ENCODE measurements at places on chromosomes 12 and 14. TPM values are rescaled to one million over a fixed set of nuclear protein-coding genes. Genes with fewer than 3 reads are reported as not detected.

GRCh38 chr12:102964872-102965271, 7.4 kb downstream of the ASCL1 start:
- DNase-seq: no peak

DNA sequence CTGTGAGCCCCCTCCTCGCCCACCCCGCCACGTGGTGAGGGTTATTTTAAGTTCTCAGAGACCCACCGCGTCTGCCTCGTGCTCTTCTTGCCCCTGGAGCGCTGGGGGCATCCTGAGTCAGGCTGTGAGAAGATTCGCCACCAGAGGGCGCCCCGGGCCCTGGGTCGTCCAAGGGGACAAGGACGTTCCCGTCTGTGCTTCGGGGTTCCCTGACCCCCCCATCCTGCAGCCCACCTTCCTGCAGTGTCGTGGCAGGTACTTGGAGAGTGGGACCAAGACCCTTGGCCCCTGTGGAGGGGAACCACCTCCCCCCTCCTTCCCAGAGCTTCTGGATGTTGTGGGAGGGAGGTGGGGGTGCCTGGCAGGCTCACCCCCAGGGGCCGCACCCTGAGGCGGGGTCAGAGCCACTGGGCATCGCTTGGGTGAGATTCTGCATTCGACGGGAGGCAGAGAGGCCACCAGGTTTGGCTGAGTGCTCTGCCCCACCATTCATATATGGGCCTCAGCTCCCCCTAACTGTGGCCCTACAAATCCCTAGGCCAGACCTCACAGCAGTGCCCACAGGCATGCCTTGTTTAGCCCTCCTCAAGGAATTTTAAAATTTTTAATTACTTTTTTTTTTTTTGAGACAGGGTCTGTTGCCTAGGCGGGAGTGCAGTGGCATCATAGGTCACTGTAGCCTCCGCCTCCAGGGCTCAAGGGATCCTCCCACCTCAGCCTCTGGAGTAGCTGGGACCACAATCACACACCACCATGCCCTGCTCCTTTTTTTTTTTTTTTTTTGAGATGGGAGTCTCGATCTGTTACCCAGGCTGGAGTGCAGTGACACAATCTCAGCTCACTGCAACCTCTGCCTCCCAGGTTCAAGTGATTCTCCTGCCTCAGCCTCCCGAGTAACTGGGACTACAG, 17.0 kb downstream of the RHOF start:
- DNase-seq: peak; percentile 57

GRCh38 chr12:7989827-7990491, 42.6 kb upstream of the FOXJ2 start:
- DNase-seq: no peak

DNA sequence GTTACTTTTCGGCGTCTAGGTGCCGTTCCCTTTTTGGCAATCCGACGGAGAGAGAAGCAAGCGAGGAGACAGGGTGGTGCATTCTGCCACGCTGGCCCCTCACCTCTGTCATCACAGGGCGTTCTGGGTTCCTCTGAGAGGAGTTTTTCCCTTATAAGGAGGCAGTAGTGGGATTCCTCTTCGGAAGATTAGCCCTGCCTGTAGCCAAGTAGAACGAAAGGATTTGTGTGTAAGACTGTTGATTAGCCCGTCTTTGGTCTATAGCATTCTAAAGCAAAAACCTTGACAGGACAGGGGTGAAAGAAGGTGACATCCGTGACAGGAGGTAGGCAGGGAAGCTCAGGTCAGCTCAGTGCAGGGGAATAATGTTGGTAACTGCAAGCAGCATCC, 9.1 kb upstream of the NEMF start:
- DNase-seq: peak; percentile 84

DNA sequence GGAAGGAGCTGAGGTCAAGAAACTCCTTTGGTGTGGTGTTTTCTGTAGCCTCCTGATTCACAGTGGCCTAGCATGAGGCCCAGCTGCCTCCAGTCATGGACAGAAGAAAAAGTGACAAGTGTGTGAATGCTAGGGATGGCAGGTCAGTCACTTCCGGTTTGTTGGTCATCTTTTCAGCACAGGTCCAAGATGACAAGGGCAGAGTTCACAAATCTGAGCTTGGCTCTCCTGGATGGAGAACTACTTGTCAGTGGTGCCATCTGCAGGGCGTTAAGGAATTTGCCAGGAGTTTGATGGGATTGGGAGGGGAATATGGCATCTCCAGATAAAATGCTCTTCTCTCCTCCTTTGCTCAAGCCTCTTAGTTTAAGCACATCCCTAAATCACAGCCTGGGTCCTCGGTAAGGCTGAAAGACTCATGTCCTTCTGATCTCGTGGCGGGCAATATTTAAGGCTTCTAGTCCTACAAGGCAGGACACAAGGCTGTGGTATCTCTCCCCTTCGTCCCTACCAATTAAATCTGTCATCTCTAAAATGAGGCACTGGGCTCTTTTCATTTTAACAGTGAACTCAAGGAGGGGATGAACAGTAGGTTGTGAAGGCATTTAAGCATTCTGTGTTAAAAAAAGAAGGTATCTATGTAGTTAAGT, 10.0 kb downstream of the TUBA1B start:
- peak; percentile 78 for DNase-seq

DNA sequence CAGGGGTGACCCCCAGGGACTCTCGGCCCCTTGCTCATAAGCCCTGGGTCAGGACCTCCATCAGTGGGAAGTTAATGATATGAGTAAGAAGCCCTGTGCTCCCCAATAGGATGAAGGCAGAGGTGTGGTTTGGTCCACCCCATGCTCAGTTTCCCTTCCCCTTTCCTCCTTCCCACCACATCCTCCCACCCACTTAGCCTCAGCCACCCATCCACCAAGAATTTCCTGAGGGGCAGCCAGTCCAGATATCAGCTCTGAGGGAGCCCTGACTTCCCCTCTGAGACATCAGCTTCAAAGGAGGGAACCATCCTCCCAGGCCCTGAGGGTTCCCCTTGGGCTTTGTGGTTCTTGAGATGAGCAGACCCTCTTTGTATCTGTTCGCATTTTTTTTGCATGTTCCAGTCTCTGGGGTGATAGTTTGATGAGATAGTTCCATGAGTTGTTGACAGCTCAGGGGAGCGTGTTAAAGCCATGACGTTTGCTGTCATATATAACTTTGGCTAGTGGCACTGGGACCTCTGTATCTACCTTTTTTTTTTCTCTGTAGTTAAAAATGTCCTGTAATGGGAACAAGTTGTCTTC, 71.2 kb downstream of the LGMN start:
- no peak for DNase-seq

DNA sequence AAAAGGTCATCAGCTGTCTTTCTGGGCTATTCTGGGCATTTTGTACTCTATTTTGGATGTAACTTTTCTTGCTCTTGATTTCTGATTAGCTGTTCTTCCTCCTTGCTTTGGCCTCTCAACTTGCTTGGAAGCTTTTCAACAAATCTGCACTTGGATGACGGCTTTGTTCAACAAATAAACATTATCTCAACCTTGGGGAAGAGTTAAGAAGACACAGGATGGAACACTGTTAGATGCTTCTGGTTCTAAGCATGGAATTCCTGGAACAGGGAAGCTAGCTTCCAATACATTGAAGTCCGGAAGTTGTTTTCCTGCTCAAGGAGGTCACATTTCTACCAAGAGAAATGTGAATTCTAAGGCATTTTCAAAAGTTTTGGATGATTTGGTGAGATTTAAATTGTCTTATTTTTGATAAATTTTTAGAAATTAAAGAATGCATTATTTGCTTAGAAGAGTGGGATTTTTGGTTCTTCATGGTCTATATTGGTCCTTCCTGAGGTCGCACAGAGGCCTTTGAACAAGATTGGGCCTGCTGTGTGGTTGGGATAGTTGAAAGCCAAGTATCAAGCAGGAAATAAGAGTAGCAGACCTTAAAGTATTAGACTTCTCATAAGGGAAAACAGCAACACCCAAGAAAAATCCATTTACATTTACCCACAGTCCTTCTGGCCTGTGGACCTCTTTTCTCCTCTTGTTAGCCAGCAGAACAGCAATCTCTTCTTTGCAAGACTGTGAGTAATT, 59.2 kb downstream of the PPFIBP1 start:
- peak; percentile 32 for DNase-seq

- no peak for DNase-seq
These were observed 72.5 kb upstream of the MYL2 start for GRCh38 chr12:110992909-110993308.

DNA sequence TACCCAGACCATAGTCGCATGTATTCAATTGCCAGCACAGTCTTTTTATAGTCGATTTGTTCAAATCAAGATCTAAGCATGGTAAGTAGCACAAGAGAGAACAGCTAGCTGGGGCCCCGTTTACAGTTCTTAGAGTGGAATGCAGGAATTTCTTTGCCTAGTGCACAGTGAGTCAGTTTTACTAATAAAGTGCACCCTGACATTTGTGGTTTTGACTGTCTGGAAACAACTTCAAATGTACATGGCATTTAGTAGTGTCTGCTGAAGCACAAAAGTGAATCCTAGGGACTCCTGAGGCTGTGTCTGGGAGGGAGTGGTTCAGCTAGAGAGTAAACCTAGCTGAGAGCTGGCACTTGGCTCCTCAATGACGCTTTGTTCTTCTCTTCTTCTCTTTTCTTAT, 64.9 kb downstream of the TMX1 start:
- peak; percentile 99 for DNase-seq

GRCh38 chr14:91138511-91139359, 24.9 kb downstream of the DGLUCY start:
- no peak for DNase-seq

- no peak for DNase-seq
These were observed 76.0 kb downstream of the PTHLH start for GRCh38 chr12:27896419-27896990.

- no peak for DNase-seq
These were observed 56.7 kb downstream of the TTLL5 start for GRCh38 chr14:75717729-75718128.

- peak; percentile 81 for DNase-seq
These were observed at the start of gene PRICKLE1 for GRCh38 chr12:42589465-42590329. Gene PRICKLE1 (minus strand): TSS chr12:42589746. CDS start chr12:42472516, 117,230 bp downstream.

GRCh38 chr12:53956914-53957536, 2.3 kb downstream of the HOXC12 start:
- no peak for DNase-seq

DNA sequence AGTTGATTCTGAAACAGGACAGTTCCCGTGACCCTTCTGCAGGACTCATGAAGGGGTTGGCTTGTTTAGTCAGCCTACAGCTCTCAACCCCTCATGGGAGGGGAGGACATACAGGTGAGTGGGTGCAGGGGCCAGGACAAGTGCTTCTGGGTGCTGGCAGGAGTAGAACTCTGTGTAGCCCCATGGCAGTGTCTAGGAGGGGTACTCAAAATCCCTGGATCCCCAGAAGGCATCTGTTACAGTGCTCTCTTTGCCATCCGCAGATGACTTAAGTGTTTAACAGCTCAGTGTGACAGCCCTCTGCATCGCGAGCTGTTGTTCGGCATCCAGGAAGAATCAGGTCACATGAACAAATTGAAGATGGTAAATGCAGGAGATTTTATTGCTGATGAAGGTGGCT, 91.0 kb downstream of the PIK3C2G start:
- no peak for DNase-seq

- peak; percentile 99 for DNase-seq
These were observed 96.9 kb upstream of the TMPO start for GRCh38 chr12:98418357-98419075.

GRCh38 chr12:21678959-21679358, 21.3 kb upstream of the LDHB start:
- DNase-seq: no peak

- DNase-seq: no peak
These were observed 22.4 kb downstream of the RFX4 start for GRCh38 chr12:106605254-106605653.

- DNase-seq: peak; percentile 68
These were observed 11.3 kb upstream of the ABHD12B start for GRCh38 chr14:50860478-50861086.

GRCh38 chr14:73695997-73696396, 18.2 kb downstream of the PNMA1 start:
- no peak for DNase-seq

GRCh38 chr12:99154216-99154982, 493.2 kb upstream of the GARIN6 start:
- DNase-seq: peak; percentile 88

DNA sequence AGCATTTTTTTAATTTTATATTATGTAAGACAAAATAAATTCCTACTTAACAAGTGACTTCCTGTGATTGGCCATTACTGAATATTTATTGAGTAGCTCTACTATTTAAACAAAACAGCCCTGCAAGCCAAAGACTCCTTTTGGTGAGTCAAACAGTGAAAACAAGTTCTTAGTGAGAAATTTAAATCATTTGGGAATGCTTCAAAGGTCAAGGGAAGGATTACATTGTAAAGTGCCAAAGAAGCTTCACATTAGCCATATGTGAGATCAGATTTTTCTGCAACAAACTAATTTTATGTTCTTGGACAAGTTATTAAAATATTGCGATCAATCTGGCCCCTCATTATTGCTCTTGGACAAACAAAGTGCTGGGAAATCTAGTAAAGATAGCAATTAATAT, 795.4 kb upstream of the MGAT4C start:
- peak; percentile 1 for DNase-seq

GRCh38 chr12:18139254-18139653, 49.3 kb upstream of the RERGL start:
- DNase-seq: no peak

DNA sequence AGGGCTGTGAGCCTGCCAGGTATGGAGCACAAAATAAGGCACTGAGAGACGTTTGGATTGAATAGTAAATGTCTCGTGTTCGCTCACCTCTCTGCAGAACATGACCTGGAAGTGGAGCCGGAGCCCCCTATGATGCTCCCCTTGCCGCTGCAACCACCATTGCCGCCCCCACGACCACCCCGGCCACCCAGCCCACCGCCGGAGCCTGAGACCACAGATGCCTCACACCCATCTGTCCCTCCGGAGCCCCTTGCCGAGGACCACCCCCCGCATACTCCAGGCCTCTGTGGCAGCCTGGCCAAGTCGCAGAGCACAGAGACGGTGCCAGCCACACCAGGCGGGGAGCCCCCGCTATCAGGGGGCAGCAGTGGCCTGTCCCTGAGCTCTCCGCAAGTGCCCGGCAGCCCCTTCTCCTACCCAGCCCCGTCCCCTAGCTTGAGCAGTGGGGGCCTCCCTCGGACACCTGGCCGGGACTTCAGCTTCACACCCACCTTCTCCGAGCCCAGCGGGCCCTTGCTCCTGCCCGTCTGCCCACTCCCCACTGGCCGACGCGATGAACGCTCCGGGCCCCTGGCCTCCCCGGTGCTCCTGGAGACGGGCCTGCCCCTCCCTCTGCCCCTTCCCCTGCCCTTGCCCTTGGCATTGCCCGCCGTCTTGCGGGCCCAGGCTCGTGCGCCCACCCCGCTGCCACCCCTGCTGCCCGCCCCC, 18.7 kb downstream of the SETD1B start:
- no peak for DNase-seq

GRCh38 chr12:40646911-40647310, 45.3 kb upstream of the CNTN1 start:
- DNase-seq: no peak

- no peak for DNase-seq
These were observed 241.8 kb upstream of the ATP2B1 start for GRCh38 chr12:89950421-89950820.

GRCh38 chr12:19792028-19792427, 352.7 kb downstream of the AEBP2 start:
- DNase-seq: no peak

GRCh38 chr14:101082036-101082435, 178.5 kb upstream of the RTL1 start:
- no peak for DNase-seq

The CCDC197 gene
- total RNA-seq: not detected

The SLC17A8 gene
- not detected for total RNA-seq

The KIF5A gene
- 0.51 TPM for total RNA-seq

The IL26 gene
- total RNA-seq: not detected

The NKX2-8 gene
- not detected for total RNA-seq

The GPR68 gene
- 0.26 TPM for total RNA-seq

The RHEBL1 gene
- 0.33 TPM for total RNA-seq

The GZMH gene
- total RNA-seq: not detected

The PRPH gene
- total RNA-seq: 0.50 TPM

The MGP gene
- 2.0 TPM for total RNA-seq

The CPNE6 gene
- total RNA-seq: not detected

The ALX1 gene
- not detected for total RNA-seq
